Pericardium fibroblast (primary cell): ENCODE measurements at places on chromosomes 2 and 18. TPM values are rescaled to one million over a fixed set of nuclear protein-coding genes. Genes with fewer than 3 reads are reported as not detected.

The MBP gene
- total RNA-seq: 12.9 and 16.1 TPM in 2 replicates

The UGT1A10 gene
- total RNA-seq: not detected in 2 replicates

The FN1 gene
- 18,046 and 18,337 TPM in 2 replicates for total RNA-seq

The POTEF gene
- not detected in 2 replicates for total RNA-seq

The IL36G gene
- total RNA-seq: not detected in 2 replicates

The SALL3 gene
- total RNA-seq: 0.12 TPM in 1 of 2 replicates, not detected in the other

The C2orf66 gene
- total RNA-seq: not detected in 2 replicates

The SMCHD1 gene
- 22.1 and 33.1 TPM in 2 replicates for total RNA-seq

The NT5DC4 gene
- not detected in 2 replicates for total RNA-seq

The KHK gene
- 0.12 TPM in 1 of 2 replicates, not detected in the other for total RNA-seq

The IL1RL1 gene
- 11.6 and 16.3 TPM in 2 replicates for total RNA-seq

The CDH20 gene
- total RNA-seq: 0.43 and 2.9 TPM in 2 replicates
